ENCODE measurements at places on chromosomes 4 and X. TPM values are rescaled to one million over a fixed set of nuclear protein-coding genes. Genes with fewer than 3 reads are reported as not detected.

The FMR1 gene
- 57.9 TPM for total RNA-seq

The MAGEA2 gene
- total RNA-seq = not detected

The NOX1 gene
- not detected for total RNA-seq

The PDLIM3 gene
- total RNA-seq = 9.8 TPM

The MSANTD1 gene
- total RNA-seq = 1.8 TPM

The VCX gene
- total RNA-seq = not detected

The CFI gene
- total RNA-seq = 50.8 TPM

The IL2 gene
- not detected for total RNA-seq

The SOD3 gene
- 178 TPM for total RNA-seq

The STK32B gene
- 1.6 TPM for total RNA-seq
